ENCODE measurements at places on chromosomes 1 and 21.
A peak's percentile ranks its signal among the peaks of the same experiment; 100 is the strongest.

DNA sequence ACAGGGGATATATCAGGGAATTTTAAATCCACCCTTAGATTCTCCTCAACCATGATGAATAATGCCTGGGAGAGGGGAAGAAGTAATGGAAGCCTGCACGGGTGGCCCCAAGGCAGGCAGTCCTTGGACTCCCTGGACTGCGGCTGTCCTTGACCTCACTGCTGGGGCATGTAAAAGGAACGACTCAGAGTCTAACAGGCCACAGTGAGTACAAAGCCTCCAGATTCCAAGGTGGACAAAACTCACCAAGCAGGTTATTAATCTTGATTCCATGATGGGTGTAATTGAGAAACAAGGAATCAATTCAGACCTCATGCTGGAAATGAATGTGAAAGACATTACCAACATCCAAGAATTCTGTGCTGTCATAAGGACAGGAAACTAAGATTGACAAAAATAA, 13.0 kb upstream of the ARHGAP29 start:
- no peak for DNase-seq

GRCh38 chr1:170863621-170864020, 71.7 kb upstream of the MROH9 start:
- DNase-seq, result no peak

- DNase-seq, result no peak
These were observed at the start of gene PALMD for GRCh38 chr1:99645699-99646531. TSS of gene PALMD (plus strand) at chr1:99646113. CDS start at chr1:99646318, 205 bp downstream.

DNA sequence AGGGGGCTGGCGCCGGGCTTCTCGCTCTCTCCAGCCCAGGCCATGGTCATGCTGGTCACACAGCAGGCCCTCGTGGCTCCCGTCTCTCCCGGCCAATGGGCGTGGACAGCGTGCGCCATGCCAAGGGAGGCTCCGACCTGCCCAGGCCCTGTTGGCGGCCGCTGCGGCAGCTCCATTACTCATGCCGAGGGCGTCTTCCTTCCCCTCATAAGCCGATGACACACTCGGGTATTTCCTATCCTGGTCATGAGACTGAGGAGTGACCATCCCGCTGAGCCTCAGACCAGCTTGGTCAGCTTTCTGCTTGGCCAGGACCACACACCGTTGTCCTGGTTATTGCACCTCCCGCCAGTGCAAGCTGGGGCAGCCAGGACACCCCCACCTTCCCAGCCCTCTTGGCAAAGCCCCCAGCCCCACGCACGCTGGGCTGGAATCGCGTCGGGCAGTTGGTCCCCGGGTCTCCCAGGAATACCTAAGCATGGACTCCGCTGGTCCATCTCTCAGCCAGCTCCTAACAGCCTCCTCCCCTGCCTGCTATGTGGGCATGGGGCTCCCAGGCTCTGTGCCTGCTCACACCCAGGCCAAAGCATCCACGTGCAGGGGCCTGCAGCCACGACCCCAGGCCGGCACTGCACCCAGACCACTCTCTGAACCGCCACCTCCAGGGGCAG, 49.8 kb downstream of the ARHGEF16 start:
- DNase-seq, result no peak

DNA sequence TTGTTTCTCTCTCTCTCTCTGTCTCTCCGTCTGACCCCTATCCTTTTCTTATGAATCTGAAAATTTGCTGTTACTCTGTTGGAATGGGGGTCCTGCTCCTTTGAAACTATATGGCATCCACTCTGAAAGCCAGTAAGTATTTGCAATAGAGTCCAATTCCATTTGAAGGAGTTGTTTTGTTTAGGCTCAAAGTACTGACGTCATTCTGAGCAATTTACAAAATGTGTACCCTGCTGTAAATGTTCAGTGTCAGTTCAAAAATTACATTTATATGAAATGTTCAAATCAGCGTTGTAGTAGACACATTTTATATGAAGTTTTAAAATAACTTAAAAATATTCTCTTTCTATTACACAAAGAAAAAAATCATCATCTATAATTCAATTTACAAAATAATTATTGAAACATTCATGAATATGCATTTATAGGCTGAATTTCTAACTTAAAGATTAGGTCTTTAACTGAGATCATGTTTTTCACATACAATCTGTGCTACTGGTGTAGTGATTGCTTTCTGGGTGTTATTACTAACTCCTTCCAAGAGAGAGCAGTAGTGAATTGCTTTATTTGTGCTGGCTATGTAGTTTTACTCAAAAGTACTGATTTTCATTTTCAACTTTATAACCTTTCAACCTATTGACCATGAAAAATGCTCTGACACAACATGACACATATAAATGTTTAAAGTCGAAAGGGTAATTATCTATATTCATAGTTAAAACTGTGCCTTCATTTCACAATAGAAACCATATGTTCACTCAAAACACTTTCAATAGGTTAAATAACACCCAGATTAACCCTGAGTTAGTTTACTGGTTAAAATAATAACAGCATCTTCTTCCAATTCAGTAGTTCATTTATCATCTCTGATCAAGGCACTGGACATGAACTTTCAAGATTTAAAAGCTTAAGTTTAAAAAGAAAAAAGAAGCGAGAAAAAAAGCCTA, 253.1 kb upstream of the ADGRL4 start:
- no peak for DNase-seq

DNA sequence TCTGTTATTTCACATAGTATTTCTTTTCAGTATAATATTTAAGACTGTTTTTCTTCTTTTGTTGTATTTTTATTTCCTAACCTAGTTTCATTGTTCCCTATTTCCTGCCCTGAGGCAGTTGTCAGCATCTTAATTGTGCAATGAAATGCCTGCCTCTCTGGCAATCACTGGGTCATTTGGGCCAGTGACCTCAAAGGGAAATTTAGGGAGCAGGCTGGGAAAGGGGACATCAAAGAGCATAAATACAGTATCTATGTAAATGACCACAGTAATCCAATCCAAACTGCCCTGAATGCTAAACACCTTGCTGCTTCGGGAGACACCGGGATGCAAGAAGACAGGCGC, 147.8 kb downstream of the TLR5 start:
- no peak for DNase-seq

GRCh38 chr1:222243902-222244301, 304.0 kb downstream of the HHIPL2 start:
- DNase-seq, result no peak

GRCh38 chr1:55569417-55569816, 354.3 kb upstream of the USP24 start:
- no peak for DNase-seq

DNA sequence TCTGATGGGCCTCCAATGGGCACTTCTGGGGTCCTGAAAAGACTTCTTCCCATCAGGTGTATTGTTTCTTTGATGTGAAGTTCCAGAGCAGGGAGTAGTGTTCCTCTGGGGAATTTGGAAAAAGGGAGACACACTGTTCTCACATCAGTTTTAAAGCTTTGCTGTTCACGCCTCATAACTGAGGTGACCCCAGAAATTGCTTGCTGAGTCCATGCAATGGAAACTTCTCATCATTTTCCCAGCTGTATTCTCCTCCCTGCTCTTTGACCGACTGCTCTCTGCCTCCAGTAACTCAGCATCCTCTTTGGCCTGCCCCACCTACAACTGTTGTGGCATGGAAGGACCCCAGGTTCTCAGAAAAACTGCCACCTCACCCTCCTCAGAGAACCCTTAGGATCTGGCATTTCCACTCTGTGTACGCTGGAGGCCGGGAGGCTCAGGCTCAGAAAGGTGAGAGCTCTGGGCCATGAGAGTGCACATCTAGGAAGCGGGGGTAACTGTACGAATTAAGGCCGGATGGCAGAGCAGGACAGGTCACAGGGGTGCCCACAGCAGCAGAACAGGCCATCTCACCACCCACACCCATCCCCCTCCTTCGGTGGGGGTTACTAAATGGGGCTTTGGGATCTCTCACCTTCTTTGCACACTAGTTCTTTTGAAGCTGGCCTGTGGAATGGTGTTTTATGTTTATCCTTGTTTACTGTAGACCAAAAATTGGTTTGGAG, 51.2 kb downstream of the STX6 start:
- no peak for DNase-seq

- no peak for DNase-seq
These were observed 49.7 kb downstream of the MDM4 start for GRCh38 chr1:204565617-204566582.

GRCh38 chr1:33267468-33268205, 11.3 kb downstream of the ZNF362 start:
- no peak for DNase-seq

- no peak for DNase-seq
These were observed 563.8 kb downstream of the NUF2 start for GRCh38 chr1:163885510-163885909.

DNA sequence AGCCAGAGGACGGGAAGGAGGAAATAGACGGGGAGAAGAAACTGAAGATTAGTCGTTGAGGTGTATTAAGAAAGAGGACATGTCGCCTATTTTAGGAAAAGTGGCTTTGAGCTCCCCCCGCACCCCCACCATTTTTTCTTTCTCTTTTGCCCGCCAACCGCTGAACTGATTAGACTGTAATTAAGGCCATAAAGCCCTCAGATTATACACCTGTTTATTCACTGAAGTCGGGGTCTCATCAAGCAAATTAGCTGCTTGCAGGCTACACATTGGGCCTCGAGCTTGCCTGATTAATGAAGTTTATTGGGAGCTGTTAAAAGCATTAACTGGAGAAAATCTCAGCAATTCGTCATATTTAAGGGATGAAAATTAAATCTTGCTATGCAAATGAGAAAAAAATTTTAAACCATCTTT, 119.4 kb upstream of the RRP15 start:
- no peak for DNase-seq

GRCh38 chr1:223150443-223150842, 7.4 kb upstream of the TLR5 start:
- no peak for DNase-seq

DNA sequence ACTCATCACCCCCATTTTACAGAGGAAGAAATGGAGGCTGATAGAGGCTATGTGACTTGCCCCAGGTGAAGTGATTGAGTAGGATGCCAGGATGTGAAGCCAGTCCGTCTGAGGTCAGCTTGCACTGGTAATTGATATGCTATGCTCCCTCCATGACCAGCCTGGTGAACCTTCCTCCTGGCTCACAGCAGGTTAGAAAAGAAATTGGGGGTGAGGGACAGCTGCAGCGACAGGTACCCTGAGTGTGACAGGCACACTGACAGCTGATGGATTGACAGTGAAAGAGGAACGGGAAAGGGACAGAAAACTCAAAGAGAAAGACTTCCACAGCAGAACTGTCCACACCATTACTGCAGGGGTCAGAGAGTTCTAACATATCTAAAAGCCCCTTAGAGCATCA, 102.1 kb downstream of the SUSD4 start:
- no peak for DNase-seq

GRCh38 chr1:43707190-43708001, at the start of gene ST3GAL3:
TSS of gene ST3GAL3 (plus strand) at chr1:43707536. CDS start at chr1:43736263, 28,727 bp downstream.
- peak; percentile 86 for DNase-seq

DNA sequence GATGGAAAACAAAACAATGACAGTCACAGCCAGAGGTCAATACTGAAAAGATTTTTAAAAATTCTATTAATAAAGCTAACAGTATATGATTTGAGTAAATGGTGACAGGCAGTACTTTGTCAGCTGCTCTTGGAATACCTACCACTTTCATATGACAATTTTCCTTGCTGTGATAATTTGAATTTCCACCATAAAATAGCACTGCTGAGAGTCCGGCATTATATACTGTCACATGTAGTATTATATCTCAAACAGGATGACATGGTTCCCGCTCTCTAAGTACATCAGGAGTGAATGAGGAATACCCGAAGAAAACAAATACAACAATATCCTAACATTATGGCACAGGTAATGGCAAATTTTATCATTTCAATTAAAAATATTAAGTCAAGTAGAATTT, 146.8 kb upstream of the TMPRSS15 start:
- DNase-seq, result no peak

- DNase-seq, result no peak
These were observed 60.6 kb downstream of the UCHL5 start for GRCh38 chr1:192998536-192998935.

- DNase-seq, result no peak
These were observed 489 bp downstream of the CELSR2 start for GRCh38 chr1:109249654-109250401.

DNA sequence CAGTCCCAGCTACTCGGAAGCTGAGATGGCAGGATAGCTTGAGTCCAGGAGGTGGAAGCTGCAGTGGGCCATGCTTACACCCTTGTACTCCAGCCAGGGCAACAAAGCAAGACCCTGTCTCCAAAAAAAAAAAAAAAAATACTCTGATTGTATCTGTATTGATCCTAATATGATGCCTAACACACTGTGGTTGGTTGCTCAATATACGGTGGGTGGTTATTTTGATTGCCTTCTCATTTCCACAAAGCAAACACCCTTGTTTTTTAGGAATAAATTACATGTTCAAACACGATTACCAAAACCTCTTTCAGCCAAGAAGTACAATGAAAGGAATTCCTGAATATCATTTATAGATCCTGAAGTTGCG, 3.4 kb downstream of the EGLN1 start:
- DNase-seq, result no peak

- no peak for DNase-seq
These were observed 88.7 kb downstream of the IARS2 start for GRCh38 chr1:220182656-220183055.

GRCh38 chr1:168755800-168756418, 26.9 kb upstream of the DPT start:
- DNase-seq, result no peak

- DNase-seq, result no peak
These were observed 77.3 kb upstream of the BCAR3 start for GRCh38 chr1:93758842-93759515.

GRCh38 chr1:202567738-202568137, 142.5 kb downstream of the SYT2 start:
- no peak for DNase-seq

GRCh38 chr1:155648207-155649147, 38.5 kb downstream of the MSTO1 start:
- DNase-seq, result no peak

DNA sequence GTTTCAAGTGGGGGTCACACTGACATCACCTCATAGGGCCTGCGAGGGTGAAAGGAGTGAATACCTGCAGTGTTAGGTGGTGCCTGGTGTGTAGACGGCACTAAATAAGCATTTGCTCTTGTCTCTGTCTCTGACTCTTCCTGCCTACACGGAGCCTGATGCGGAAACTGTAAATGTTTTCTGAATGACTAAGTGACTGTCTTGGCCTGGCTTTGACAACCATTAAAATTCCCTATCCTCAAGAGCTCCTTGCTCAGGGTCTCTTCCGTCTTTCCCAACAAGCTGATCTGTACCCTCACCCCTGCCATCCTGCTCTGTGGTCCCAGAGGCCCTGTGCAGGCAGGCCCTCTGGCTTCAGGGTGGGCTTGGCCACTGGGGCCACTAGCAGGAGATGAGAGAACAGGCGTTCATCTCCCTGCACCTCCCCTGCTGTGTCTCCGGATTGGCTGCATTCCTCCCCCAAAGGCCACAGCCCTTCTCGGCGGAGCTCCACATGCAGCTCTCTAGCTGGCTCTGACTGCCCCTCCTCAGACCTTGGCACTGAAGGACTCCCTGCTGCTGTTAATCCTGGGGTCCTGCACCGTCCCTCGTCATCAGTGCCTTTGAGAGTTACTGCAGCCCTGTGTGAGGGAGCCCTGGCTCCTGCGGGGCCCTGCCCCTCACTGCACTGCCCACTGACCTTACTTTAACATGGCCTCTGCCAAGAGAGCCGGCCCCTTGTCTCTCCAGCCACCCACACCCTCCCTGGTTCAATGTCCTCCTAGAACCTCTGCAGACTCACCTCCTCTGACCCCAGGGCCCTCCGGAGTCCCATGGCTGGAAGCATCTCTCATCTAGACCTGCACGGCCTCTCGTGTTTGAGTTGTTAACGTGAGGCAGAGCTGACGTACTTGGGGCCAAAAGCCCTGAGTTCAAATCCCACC, 211.1 kb downstream of the MATN1 start:
- DNase-seq, result no peak
